ENCODE measurements at places on chromosomes 6 and 20.

DNA sequence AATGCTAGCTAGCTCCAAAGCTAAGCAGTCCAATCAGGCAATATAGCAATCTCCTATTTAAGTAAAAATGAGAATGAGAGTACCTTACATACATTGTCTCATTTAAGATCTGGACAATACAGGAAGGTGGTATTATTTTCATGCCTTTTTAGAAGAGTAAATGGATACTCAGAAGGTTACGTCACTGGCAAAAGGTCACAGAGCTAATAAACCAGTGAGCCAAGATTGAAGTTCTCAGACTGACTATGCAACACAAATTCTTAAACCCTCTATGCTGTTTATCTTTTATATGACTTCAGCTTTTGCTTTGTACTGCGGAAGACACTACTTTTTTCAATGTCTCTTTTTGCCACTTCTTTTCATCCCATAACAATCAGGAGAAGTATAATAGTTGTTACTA, 135.2 kb upstream of the PRL start:
- DNase-seq = no peak

- no peak for DNase-seq
Measured at GRCh38 chr20:61065853-61066252, 186.2 kb upstream of the CDH4 start.

DNA sequence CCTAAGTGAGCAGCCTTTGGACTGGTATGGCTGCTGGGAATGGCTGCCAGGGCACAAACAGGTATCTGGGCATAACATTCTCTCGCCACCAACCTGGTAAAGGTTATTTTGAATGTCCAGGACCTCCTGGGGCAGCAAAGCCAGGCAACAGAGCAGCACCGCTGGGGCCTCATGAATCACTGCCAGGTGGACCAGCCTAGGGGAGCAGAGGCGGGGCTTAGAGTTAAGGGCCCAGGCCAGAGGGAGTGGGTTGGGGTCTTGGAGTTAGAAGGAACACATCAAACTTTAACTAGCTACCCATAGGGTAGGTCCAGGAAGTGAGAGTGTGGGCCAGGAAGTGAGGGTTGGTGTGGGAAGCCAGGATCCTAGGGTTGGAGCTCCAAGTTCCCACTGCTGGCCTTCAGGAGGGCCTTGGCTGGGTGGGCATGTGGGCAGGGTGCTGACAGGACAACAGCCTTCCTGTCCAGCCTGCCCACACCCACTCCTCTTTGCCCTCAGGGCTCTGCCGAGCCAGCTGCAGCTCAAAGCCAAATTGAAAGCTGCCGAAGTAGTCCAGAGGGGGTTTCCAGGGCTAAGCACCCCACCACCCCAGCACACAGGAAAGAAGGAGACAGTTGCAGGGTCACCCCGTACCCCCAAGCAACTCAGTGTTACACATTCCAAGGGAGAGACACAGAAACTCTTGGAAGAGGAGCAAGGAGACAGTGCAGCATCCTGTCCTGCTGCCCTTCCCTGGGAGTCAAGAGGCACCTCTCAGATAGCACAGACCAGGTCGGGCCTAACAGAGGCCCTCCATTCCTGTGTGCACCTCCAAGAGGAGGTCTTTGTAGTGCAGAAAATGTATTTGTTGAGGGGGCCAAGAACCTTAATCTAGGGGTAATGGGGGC, 2.6 kb downstream of the NFKBIE start:
- DNase-seq = no peak

GRCh38 chr20:7090001-7090400, 322.5 kb downstream of the BMP2 start:
- DNase-seq = no peak

- DNase-seq = no peak
Measured at GRCh38 chr20:18515973-18516372, 8.2 kb downstream of the SEC23B start.

- DNase-seq = no peak
Measured at GRCh38 chr6:11278207-11278559, 45.7 kb upstream of the NEDD9 start.

GRCh38 chr6:144248476-144249301, 36.4 kb upstream of the UTRN start:
- DNase-seq = no peak

GRCh38 chr6:144408161-144408560, 123.0 kb downstream of the UTRN start:
- DNase-seq = no peak

GRCh38 chr6:109672175-109672574, 18.8 kb downstream of the AK9 start:
- DNase-seq = no peak

- no peak for DNase-seq
Measured at GRCh38 chr6:62971976-62972658, 239.2 kb upstream of the FKBP1C start.

- DNase-seq = no peak
Measured at GRCh38 chr6:15504581-15505350, 158.1 kb downstream of the DTNBP1 start.

DNA sequence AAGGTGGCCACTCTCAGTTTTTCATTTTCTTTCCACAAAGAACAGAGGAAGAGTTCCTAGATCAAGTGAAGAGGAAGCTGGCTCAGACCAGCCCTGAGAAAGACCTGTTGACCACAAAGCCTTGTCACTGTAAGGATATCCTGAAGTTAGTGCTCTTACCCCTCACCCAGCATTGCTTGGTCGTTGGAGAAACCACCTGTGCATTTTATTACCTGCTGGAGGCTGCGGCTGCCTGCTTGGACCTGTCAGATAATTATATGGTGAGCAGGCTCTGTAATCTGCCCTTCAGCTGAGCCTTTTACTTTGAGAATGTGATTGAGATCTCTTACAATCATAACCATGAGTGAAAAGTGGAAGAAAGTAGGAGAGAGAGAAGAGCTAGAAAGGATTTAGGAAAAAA, 21.9 kb downstream of the TREML1 start:
- no peak for DNase-seq

- no peak for DNase-seq
Measured at GRCh38 chr20:49344975-49345374, 67.1 kb upstream of the ZNFX1 start.

- DNase-seq = no peak
Measured at GRCh38 chr20:17538517-17539170, 7.5 kb upstream of the BFSP1 start.

DNA sequence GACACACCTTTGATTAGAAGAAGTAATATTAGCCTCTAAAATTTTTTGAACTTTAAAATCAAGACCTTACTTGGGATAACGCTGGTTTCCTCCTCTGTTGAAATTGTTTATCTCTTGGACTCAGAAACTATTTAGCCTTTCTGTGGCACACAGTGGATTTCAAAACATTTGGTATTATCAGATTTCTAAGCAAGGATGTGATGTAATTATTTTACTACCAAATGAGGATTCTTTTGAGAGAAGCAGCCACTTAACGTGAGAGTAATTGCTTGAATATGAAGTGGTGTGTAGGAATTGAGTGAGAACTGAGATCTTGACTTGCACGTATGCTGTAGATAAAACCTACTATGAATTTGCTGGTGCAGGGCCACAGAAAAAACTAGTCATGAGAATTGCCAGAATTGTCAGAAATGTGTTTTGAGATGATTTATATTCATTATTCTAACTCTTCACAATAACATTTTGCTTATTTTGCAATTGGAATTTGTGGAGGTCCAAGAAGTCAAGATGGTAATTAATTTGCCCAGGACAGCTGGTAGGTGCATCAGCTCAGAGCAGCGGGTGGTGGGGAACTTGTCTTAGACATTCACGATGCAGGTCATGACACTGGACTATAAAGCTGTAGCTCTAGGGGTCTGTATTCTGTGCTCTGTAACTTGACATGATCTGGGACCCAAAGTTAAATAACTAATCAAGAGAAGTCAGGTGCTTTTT, 53.4 kb downstream of the AKAP12 start:
- DNase-seq = no peak

GRCh38 chr6:1554141-1554475, 55.6 kb upstream of the FOXC1 start:
- DNase-seq = no peak

DNA sequence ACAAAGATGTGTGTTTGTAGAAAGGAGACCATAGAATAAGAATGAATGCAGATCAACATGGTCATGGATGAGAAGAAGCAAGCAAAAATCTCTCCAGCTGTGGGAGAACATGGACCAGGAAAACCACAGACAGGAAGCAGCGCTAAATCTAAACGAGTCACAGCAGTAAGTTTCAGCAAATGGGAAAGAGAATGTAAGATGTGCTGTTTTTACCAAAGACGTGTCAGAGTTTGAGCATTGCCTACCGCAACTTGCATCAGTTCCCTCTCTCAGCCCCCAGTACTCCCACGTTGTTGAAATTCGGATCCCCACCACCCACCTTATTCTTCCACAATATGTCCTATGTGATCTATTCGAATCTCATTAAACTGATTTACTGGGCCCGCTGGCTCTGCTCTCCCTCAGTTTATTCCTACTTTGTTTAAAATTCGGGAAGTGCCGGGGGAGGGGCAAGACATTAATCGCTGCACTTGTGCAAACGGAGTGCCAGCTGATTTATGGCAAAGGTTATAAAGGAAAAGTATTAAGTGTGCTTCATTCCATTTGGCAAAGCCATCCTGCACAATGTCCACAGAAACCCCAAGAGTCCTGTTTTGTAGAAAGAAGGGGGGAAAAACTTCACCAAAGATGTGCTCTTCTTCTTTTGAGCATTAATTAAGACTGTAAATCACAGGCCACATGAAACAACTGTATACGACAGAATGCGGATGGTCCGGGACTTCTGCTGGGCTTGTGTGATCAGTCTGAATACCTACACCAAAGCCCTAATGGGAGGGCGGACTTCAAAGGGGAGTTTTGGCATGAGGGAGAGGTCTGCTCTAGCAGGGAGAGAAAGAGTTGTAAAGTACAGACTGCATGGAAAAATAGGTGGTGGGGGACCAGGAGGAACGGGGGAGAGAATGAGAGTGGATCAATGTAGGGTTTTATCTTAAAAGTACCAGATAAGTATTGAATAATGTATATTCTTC, 59.1 kb upstream of the PRDM1 start:
- DNase-seq = no peak

GRCh38 chr6:35076997-35077712, 64.0 kb downstream of the TCP11 start:
- no peak for DNase-seq

DNA sequence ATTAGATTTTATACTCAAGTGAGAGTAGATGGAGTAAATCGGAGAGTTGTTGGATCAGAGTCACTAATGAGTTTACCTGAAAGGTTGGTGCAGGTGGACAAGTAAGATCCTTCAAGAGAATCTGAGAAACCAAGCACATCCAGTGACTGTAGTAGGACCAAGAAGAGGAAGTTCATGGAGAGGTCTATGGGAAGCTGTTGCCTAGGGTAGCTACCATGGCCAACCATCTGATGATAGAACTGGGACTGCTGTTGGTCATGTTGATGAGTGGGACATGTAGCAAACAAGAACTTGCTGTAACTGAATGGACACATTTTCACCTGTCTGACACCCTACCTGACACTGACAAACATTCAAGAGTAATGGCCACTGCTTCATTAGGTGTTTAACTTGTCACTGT, 11.3 kb upstream of the ADGB start:
- no peak for DNase-seq

DNA sequence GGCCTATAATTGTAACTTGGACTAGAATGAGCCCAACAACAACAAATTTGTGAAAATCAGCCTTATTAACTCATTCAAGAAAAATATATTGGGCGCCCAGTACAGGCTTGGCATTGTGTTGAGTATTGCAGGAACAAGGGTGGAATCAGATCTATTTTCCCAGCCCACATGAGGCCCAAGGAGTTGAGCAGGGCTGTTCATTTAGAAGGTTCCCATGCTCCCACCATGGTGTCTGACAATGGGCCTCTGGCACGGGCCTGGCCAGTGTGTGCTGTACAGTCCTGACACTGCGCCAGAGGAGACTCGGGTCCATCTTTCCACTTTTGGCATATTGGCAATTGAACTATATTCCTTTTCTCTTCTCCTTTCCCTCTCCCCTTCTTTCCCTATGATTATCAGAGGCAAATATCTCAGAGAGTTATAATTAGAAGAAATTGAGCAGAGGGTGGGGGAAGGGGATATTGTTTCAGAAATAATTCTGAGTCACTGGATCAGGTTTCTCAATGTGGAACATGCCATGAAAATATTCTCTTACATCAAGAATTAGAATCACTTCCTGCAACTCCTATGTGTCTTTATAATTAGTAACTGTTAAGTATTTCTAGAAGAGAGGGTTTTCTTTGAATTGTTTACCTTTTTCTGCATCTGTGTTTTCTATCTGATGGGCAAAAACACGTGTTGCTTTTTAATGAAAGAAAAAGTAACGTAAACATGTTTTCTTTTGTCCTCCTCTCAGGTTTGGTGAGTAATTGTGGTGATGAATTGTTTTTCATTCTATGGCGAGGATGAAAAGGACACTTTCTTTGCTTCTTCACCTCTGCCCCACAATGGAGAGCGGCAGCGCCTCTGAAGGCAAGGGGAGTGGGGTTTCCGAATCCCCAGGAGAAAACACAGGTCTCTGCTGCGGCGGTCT, 209.4 kb downstream of the FOXA2 start:
- no peak for DNase-seq

GRCh38 chr6:34524971-34525370, 31.2 kb downstream of the SPDEF start:
- no peak for DNase-seq

- no peak for DNase-seq
Measured at GRCh38 chr6:44415873-44416502, 28.5 kb downstream of the CDC5L start.

DNA sequence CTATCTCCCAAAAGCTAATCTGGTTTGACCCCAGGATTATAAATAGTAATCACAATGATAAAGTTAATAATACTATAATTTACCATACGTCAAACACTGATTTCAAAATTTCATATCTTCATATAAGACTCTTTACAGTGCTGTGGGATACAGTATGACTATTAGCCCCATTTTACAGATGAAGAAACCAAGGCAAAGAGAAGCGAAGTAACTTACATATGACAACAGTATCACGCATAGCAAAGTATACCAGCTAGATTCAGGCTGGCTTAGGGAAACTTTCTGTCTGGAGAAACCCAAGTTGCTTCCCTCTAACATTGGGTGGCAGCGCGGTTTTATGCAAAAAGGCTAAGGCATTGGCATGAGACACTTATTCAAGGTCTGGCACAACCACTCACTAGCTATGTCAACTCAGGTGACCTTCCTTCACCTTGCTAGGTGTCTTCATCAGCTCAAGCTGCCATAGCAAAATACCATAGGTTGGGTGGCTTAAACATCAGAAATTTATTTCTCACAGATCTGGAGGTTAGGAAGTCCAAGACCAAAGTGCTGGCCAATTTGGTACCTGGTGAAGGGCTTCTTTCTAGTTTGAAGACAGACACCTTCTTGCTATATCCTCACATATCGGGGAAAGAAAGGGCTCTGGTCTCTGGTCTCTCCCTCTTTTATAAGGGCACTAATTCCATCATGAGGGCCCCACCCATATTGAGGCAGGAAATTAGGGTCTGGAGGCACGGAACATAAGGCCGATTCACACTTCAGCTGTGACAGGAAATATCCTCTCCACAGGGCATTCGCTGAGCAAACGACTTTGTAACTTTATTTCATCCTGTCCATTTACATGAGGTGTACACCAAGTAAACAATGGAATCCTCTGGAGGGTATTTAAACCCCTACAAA, 22.4 kb upstream of the UTRN start:
- DNase-seq = no peak

DNA sequence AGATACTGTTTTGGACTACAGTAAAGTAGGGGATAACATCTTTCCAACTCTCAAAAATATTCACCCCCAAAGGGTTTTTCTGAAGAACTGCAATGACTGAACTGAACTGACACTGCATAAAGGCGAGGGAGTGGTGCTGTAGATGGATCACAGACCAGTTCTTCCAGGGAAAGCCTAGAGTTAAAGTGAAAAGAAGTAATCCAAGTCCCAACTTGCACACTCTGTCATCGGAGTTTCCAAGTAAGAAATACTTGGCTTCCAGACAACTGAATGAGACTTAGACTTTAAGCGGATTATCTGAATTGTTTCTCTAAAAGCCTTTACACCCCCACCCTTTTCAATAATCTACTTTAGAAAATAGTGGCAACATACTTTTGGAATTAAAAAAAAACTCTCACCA, 134.1 kb upstream of the PREP start:
- no peak for DNase-seq

All from stimulated activated CD4-positive, alpha-beta T cell treated with anti-CD3 and anti-CD28 coated beads, Interleukin-2, amount 100 ng/mL, for 4 hours (primary cell).